GM23338 (cell line): ENCODE measurements at places on chromosomes 3 and 15. TPM values are rescaled to one million over a fixed set of nuclear protein-coding genes. Genes with fewer than 3 reads are reported as not detected.
A peak's percentile ranks its signal among the peaks of the same experiment; 100 is the strongest.

DNA sequence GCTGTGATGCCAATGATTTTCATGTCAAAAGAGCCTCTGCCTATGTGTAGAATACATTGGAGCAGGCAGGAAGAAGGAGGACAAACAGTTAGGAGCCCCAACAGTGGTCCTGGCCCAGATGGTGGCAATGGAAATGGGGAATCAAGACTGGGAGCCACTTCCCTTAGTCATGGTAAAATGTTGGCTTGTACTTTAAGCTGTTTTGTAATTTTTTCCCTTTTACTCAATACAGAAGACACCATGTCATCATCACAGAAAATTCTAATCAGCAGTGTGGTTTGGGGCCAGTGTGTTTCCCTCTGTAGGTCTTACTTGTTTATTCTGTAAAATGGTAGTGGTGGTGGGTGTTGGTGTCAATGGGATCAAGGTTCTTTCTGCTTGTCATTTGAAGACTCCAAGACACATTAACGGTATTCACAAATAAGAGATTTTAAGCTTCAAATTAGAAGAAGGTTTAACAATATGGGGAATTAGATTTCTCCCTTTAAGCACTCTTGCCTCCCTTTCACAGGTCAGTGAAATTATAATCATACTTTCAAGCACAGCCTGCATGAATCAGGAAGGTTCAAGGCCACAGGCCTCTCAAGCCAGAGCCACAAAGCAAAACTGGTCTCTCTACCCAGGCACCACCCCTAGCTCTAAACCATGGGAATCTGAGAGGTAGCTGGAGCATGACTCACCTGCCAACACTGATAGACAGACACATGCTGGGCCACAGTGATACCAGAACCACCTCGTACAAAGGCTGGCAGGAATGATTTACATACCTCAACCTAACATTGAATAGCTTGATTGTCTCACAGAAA lies 24.9 kb downstream of the SIAH2 start:
- H3K27me3 ChIP-seq, result no peaks in the 10 kb centered on the region
- peak; percentile 22 for DNase-seq
- no peak overlapping the region for H3K27ac ChIP-seq
- no peak overlapping the region for H3K4me3 ChIP-seq

- DNase-seq, result no peak
- no peaks in the 10 kb centered on the region for H3K27me3 ChIP-seq
- no peaks in the 10 kb centered on the region for H3K36me3 ChIP-seq
These were observed 202.6 kb downstream of the MEX3B start for GRCh38 chr15:81843226-81843625.

- no peak overlapping the region for H3K4me3 ChIP-seq
- no peaks in the 10 kb centered on the region; the same call in 1 of the 2 replicates for H3K36me3 ChIP-seq
- no peaks in the 10 kb centered on the region for H3K27me3 ChIP-seq
- peak; percentile 21 for DNase-seq
These were observed 18.9 kb downstream of the CMTM6 start for GRCh38 chr3:32483772-32484171.

GRCh38 chr3:167952969-167953368 lies 142.8 kb downstream of the GOLIM4 start:
- peaks cover 3% of the 10 kb centered on the region; the same call in 1 of the 2 replicates for H3K4me1 ChIP-seq
- DNase-seq, result peak; percentile 62
- H3K27ac ChIP-seq, result no peak overlapping the region
- no peaks in the 10 kb centered on the region for H3K27me3 ChIP-seq

Gene TRIM42
- not detected in 2 replicates for total RNA-seq
